Amniotic epithelial cell (primary cell): ENCODE measurements at places on chromosomes 6 and 20.
A peak's percentile ranks its signal among the peaks of the same experiment; 100 is the strongest.

DNA sequence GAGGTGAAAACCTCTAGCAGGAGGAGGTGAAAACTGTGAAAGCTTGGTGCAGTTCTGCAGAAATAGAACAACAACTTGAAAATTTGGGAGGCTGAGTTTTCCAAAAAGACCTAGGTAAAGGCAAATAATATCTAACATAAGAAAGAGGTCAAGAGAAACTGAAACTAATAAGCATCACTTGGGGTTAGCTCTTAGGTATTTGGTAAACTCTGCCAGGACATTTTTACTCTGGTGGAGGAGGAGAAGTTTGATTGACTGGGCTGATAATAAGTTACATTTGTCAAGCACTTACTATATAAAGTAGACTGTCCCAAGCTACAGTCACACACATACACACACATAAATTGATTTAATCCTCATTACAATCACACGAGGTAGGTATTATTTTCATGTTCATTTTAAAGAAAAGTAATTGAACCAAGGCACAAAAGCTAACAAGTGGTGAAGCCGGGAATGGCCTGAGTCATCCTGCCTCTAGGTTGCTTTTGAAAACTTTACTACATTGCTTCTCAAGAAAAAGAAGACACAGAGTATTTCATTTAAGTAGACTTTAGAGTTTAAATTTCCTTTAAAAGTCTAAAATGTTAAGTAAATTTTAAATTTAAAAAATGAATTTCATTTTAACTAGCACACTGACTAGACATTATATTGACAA is 275.5 kb downstream of the PTPRK start:
- peak; percentile 9 for DNase-seq

GRCh38 chr20:13718171-13718570 is 66.5 kb downstream of the ESF1 start:
- DNase-seq = no peak

- peak; percentile 83 for DNase-seq
Measured at GRCh38 chr20:49558826-49559225, 9.1 kb downstream of the PTGIS start.

GRCh38 chr6:6543181-6543879 is 45.2 kb upstream of the LY86 start:
- no peak for DNase-seq

DNA sequence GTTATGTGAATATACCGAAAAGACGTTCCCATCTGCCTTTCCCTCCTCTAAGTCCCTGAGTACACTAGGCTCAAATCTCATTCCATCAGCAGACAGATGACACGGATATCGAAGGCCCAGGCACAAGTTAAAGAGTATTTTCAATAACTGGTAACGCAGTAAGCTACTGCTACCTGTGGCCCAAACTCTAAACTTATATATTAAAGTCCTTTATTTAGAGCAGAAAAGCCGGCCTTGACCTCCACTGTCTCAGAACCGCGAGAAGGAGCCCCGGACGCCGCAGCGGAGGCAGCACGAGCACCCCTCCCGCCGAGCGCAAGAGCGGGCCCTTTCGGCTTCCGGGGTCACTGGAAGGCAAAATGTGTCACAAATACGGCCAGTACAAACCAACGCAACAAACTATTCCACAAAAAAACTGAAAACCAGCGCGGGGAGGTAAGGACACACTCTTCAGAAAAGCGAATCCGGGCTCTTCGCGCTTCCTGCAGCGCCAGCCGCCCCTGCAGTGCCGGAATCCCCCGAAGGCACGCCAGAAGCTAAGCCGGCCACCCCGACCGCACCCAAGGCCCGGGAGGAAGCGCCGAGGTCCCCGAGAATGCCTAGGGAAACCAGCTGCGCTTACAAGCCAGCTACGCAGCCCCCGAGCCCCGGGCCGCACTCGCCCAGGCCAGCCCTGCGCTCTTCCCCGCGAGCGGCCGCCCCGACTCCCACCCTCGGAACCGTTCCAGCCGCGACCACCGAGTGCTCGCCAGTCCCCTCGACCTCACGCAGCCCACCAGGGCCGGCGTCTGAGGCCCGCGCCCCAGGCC is 681 bp downstream of the DIDO1 start:
- DNase-seq = no peak

GRCh38 chr6:303263-303662 is 11.0 kb downstream of the DUSP22 start:
- DNase-seq = no peak

- no peak for DNase-seq
Measured at GRCh38 chr6:2144210-2144609, 101.2 kb downstream of the GMDS start.

DNA sequence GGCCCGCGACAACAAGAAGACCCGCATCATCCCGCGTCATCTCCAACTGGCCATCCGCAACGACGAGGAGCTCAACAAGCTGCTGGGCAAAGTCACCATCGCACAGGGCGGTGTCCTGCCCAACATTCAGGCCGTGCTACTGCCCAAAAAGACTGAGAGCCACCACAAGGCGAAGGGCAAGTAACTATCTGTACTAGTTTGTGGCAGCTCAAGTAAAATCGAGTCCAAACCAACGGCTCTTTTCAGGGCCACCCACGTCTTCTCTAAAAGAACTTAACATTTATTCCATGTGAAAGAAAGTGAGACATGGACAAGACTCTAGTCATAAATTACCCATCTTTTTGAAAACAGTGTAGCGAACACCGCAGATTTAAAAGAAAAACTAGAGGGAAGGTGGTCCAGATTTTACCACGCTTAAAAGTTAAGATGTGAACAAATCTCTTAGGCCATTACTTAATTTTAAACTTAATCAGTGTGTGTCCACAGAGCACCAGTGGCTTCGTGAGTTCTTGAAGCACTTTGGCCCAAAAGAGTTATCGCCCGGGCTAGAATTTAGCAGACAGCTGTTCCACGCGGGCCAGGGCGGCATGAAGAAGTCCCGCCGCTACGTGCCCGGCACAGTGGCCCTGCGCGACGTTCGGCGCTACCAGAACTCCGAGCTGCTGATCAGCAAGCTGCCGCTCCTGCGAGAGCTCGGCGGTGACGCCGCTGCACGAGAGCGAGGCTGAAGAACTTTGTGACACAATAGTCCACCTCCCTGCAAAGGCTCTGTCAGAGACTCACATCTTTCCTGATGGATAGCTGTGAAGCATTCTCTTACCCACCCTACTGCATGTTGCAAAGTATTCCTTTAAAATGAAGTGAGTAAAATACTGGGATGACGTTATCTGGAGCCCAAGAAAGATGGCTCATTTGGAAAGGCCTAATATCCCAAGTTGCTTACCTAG is 113.9 kb upstream of the PRSS16 start:
- DNase-seq = peak; percentile 69

- no peak for DNase-seq
Measured at GRCh38 chr6:16511723-16512489, 249.4 kb downstream of the ATXN1 start.

- DNase-seq = no peak
Measured at GRCh38 chr6:68635412-68635705, 277 bp downstream of the ADGRB3 start.

- peak; percentile 89 for DNase-seq
Measured at GRCh38 chr6:155154158-155154830, 109.5 kb upstream of the CLDN20 start.

GRCh38 chr6:169452869-169453620 is 199.4 kb upstream of the THBS2 start:
- no peak for DNase-seq

DNA sequence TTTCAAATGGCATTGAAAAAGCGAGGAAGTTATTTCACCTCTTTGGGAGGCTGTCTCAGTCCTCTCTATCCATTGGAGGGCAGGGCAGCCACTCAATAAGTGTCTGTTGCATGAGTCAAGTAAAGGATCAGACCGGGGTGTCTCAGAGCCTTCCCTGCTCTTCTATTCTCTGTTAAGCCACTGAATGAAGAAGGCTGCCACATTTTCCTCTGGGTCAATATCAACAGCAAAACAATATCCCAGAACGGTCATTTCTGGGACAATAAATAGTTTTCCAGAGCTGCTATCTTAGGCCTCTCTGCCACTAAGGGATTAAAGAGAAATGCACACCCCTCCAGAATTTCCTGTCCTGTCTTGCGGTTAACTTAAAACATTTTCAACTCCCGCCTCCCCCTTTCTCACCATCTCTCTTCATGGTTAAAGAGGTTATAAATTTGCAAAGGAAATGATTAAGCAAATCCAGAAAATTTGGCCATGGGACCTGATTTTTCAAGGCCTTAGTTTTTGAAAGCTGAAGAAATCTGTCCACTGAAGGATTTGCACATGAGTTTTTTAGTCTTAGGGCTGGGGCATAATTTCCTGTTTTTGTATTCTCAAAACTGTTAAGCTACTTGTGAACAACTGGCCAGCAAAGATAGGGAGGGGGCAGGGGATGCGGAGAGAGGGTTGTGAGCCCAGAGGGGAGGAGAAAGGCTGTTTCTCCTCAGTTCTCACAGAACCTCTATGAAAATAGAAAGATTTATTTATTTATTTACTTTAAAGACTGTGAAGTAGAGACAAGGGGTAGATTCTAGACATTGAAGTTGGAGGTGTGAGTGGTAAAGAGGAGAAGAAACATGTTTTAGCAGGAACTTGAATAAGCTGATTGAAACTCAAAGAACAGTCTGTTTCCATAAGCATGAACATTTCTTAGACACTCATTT is 135.7 kb downstream of the BCAS1 start:
- DNase-seq = peak; percentile 89

- no peak for DNase-seq
Measured at GRCh38 chr20:21575981-21576740, 62.3 kb upstream of the NKX2-2 start.

DNA sequence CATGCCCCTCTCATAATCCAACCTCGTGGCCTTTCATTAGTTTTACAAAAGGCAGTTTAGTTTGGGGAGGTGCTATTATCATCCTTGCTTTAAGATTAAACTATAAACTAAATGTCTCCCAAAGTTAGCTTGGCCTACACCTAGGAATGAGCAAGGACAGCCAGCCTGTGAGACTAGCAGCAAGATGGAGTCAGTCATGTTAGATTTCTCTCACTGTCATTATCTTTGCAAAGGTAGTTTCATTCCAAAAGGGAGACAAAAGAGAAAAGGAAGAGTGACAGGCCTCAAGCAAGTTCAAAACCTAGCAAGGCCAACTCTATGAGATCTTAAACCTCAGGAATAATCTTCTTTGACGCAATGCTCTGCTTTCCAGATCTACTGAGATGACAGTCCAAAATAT is 232.2 kb downstream of the UBE3D start:
- DNase-seq = no peak

GRCh38 chr6:30787954-30788353 is 43.6 kb upstream of the IER3 start:
- peak; percentile 92 for DNase-seq

- DNase-seq = peak; percentile 60
Measured at GRCh38 chr6:1502041-1502440, 107.7 kb upstream of the FOXC1 start.

- no peak for DNase-seq
Measured at GRCh38 chr20:12965212-12965869, 43.4 kb upstream of the SPTLC3 start.

GRCh38 chr6:111973118-111973761 is 80.7 kb upstream of the CCN6 start:
- peak; percentile 99 for DNase-seq

GRCh38 chr20:15063081-15063480 is 725.7 kb upstream of the FLRT3 start:
- no peak for DNase-seq

- DNase-seq = no peak
Measured at GRCh38 chr6:169198885-169199284, 54.8 kb downstream of the THBS2 start.

- no peak for DNase-seq
Measured at GRCh38 chr6:33513213-33513612, 58.8 kb downstream of the ZBTB9 start.

GRCh38 chr6:159376516-159377158 is 207.4 kb downstream of the FNDC1 start:
- DNase-seq = no peak

GRCh38 chr6:71675386-71675785 is 211.0 kb upstream of the RIMS1 start:
- no peak for DNase-seq

DNA sequence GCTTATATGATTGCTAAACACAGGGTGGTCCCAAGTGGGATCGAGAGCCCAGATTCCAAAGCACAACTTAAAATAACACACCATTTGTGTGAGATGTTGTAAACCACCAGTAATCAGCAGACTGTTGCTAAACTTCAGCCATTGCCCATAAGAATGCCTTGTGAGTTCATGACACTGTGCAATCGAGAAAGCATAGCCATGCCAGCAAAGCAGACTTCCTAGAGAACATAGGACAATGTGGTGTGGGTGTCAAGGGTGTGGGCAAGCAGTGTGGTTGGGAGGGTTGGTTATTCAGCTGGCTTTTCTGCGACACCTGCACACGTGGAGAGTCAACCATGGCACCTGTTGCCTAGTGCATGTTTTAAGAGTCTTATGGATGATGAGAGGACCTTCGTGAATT is 16.1 kb upstream of the CALHM6 start:
- DNase-seq = peak; percentile 46

DNA sequence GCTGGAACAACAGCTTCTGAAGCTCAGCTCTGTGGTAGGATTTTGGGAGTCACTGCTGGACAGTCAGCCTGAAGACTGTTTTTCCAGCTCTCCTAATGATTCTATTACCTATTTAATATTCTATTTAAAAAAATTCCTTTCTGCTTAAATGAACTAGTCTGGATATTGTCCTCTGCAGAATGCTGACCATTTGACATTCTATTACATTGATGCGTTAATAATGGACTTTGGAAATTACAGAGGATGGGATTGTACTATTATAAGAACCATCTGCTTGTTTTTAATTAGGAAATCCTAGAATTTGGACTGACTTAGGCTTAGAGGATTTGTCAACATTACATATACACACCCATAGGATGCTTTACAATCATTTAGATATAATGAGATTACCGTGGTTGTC is 19.7 kb downstream of the LRP11 start:
- DNase-seq = no peak

GRCh38 chr6:25025248-25025918 is 89.6 kb upstream of the RIPOR2 start:
- DNase-seq = no peak

- no peak for DNase-seq
Measured at GRCh38 chr6:149043476-149044130, 273.9 kb upstream of the TAB2 start.

GRCh38 chr6:107304421-107305025 is 154.8 kb downstream of the PDSS2 start:
- peak; percentile 84 for DNase-seq

- no peak for DNase-seq
Measured at GRCh38 chr6:12350644-12351170, 60.5 kb downstream of the EDN1 start.

DNA sequence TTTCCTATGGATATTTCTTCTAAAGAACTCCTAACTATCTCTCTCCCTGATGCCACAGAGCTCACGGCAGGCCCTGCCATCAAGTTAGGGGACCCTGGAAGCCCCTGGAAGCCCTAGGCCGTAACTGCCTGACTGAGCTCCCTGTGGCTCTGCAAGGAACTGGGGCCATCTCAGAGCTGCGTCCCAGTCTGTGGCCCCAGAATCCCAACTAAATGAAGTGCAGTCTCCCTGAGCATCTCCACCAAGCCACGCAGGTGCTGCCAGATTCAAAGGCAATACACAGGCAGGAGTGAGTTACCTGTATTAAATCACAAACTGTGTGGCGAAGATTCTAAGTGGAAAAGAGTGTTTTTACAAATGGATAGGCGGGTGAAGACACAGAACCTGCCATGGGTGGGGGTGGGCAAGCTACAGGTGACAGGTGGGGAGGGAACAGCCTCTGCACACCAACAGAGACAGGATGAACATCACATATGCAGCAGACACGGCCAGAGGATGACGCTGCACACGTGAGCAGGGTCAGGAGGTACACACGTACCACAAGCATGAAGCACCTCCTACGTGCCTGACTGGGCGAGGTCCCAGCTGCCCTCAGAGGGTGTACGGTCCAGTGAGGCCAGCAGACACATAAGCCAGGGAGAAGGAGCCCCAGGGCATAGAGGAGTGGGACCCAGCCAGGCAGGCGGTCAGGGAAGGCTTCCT is 358.5 kb downstream of the ZFAND3 start:
- DNase-seq = no peak
